Esophagus squamous epithelium (tissue), 5 donors: ENCODE measurements at places on chromosomes 3 and 15.

GRCh38 chr15:79981831-79982455 is 10.9 kb upstream of the BCL2A1 start:
- DNase-seq = no peak

DNA sequence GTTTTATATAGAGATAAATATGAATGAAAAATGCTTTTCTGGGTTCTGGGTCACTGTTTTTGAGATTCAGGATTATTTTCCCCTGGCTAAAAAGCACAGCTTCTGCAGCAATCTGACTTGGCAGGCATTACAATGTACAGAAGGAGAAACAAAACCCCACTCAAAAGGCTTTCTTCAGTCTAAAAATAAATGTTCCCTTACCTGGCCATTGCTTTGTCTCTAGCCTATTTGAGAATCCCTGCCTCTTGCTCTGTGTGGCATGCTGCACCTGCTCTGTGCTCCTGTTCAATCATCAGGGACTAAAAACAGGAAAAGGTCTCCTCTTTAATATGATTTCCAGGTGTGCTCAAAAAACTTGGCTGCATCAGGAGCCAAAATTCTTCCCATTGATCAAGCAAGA is 187.4 kb upstream of the STAC start:
- no peak for DNase-seq

GRCh38 chr3:157327018-157327417 is 109.6 kb upstream of the PTX3 start:
- DNase-seq = no peak

DNA sequence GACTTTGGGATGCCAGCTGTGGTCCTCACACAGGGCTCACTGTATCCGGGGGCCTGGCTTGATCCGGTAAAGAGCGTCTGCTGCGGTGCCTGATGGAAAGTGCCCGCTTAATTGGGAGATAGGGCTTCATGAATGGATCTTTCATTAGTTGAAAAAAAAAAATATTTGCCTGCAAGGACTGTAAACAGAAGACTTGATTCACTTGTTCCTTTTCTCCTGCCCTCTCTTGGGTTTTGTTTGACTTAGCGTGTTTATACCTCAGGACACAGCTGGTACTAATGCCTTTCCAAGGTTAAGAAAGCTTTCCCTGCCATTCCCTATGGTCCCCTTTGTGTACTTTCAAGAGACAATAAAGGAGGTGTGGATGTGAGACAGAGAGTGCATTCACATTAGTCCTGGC is 493.3 kb downstream of the LPP start:
- DNase-seq = no peak

DNA sequence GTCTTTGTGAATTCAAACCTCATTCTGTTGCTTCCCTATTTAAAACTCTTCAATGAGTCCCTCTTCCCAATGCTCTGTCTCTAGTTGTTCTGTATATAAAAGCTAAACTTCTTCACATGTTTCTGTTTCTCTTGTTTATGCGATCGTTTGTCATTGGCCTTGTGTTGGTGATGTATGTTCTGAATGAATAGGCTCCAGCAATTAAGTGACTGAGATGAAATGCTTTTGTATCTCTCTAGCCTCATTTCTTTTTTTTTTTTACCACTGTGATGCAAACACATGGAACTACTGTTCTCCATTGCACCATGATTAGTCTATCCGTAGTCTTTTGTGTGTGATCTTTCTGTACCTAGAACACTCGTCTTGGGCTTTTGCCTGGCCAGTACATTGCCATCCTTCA is 380.5 kb upstream of the TPRG1 start:
- DNase-seq = no peak

DNA sequence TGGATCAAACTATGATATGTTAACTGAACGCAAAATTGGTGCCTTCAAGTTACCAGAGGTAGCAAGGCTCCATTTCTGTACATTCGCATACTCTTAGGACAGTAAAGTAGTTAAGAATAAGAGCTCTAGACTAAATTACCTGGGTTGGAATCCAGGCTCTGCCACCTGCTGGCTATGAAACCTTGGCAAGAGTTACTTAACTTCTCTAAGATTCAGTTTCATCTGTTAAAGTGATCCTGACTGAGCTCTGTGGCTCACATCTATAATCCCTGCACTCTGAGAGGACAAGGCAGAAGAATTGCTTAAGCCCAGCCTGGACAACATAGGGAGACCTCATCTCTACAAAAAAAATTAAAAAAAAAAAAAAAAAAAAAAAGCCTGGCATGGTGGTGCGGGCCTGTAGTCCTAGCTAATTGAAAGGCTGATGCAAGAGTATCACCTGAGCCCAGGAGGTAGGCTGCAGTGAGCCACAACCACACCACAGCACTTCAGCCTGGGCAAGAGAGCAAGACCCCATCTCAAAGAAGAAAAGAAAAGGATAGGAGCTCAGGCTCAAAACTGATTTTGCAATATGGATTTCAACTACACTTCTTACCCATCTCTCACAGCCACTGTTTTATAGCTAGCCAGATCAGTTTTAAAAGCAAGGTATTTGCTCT is 21.3 kb downstream of the GSK3B start:
- no peak for DNase-seq
